ENCODE measurements at places on chromosomes 4 and X.

GRCh38 chr4:142386449-142386848 is 459.7 kb downstream of the INPP4B start:
- no peak for DNase-seq

GRCh38 chr4:43369036-43369594 is 476.6 kb downstream of the GRXCR1 start:
- DNase-seq: no peak

- DNase-seq: peak; percentile 0
Observed at GRCh38 chr4:155759372-155760252, 791 bp downstream of the GUCY1B1 start.

- DNase-seq: no peak
Observed at GRCh38 chr4:161538941-161539340, 624.9 kb downstream of the FSTL5 start.

GRCh38 chrX:69505772-69506616 is 1.9 kb downstream of the NALF2 start:
- no peak for DNase-seq

DNA sequence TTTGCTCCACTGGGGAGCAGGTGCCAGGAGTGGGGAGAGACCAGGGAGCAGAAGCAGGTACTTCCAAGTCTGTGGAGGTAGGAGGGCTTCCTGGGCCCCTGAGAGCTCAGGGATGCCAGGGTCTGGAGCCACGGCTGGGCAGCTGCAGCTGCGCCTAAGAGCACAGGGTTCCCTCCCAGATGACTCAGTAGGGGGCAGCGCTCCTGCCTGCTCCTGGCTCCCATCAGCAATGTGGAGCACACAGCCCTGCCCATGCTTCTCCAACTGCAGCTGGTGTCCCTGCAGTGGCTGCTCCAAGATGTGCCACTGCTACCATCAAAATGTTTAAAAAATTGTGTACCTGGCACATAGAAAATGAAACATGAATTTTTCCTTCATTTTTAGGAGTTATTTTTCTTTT is 1028.2 kb downstream of the PCDH7 start:
- no peak for DNase-seq

DNA sequence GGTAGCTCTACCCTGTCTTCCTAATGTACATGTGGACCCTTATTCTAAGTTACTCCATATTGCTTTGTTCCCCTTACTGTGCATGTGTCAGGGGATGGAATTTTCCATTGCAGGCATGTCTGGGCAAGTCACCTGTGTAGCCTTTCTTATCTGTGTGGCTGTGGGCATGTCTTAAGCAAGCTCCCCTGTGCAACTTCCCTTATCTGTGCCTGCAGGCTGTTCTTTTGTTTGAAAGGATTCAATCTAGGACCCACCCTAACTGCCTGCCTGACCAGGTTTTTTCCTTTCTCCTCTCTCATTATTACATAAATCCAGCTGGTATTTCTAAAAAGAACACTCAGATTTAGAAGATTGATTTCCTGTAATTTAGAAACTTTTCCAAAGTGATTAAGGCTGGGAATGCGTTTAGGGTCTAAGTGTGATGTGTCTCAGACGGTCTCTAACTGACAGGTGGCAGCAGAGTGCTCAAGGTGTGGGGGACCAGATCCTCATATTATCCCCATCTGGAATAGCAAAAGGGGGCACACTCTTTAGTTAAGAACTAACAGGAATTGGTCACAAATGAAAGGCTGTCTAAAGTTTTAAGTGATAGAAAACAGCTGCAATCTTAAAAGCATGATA is 198.9 kb upstream of the PPP1R2C start:
- DNase-seq: no peak

- DNase-seq: no peak
Observed at GRCh38 chr4:102076622-102077021, 268.7 kb downstream of the SLC39A8 start.

- DNase-seq: no peak
Observed at GRCh38 chr4:123652476-123652875, 255.9 kb downstream of the SPRY1 start.

- DNase-seq: no peak
Observed at GRCh38 chrX:110734894-110735541, 60.6 kb downstream of the CHRDL1 start.

GRCh38 chrX:102934624-102935023 is 2.4 kb upstream of the RAB40AL start:
- no peak for DNase-seq

DNA sequence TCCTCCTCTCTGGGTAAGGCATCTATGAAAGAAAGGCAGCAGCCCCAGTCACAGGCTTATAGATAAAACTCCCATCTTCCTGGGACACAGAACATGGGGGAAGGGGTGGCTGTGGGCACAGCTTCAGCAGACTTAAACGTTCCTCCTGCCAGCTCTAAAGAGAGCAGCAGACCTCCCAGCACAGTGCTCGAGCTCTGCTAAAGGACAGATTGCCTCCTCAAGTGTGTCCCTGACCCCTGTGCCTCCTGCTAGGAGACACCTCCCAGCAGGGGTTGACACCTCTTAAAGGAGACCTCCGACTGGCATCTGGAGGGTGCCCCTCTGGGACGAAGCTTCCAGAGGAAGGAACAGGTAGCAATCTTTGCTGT is 89.9 kb downstream of the EFHC2 start:
- DNase-seq: no peak

GRCh38 chrX:37995428-37995827 is 10.9 kb upstream of the SYTL5 start:
- no peak for DNase-seq

DNA sequence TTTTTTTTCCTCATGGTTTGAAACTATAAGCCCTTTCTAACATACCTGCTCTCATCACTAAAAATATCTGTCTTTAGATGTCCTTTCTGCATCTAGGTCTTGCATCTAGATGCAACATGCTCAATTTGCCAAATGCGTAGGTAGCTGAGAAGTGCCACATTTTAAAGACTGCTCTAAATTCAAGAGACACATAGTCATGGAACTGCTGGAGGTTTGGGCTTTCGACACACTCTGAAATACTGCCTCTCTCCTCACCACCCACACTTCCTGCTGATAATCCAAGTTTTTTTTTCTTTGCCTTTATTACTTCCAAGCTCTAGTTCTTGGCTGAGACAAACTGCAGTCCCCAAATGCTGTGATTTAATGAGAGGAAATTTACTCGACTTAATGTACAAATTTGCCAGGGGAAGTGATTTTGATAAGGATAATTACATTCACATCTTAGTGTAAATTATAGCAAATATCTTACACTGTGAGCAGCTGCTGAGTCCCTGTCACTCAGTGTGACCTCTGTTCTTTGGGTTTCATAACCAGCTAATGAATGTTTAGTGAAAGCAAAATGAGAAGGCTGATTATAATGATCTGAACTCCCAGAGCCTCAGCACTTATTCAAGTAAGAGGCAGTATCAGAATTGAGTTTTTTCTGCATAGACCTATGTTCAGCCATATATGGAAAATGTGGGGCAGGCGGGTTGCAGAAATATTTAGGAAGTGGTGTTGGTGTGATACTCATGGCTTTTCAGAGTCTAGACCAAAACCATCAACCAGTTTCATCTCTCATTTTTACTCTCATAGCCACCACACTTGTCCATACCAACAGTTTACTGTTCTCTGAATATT is 31.3 kb downstream of the DRD5 start:
- DNase-seq: no peak

DNA sequence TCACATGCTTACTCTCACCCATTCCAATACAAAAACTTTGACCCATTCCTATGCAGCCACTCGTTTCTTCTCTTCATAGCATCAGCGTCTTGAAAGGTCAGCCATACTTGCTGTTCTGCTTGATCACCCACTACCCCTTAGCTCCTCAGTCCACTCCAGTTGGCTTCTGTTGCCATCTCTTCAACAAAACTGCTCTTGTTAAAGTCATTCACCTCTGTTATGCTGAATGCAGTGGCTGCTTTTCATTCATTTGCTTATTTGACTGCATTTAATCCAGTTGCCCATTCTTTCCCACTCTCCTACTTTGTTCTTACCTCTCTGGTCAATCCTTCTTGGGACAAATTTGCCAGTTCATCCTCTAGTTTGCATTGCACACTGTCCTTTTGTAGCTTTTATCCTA is 24.9 kb downstream of the CEP135 start:
- no peak for DNase-seq

DNA sequence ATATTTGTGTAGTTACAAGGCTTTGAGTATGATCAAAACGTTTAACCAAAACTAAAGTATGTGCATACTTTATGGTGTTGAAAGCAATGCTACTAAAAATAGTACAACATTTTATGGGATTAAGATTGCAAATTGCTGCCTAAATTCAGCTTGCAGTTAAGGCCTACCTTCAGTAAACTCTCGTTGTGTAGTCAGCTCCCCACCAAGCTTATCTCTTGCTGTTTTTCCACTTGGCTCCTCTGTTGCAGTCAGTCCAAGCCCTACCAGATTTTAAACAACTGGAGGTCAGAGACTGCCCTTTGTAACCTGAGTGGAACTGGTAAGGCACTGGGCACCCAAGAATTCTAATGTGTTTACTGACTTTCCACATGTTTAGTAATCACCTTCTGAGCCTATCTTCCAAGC is 25.7 kb downstream of the AFF1 start:
- DNase-seq: no peak

Measured in stimulated activated CD4-positive, alpha-beta T cell treated with anti-CD3 and anti-CD28 coated beads, Interleukin-15, amount 100 ng/mL, for 1 hour (primary cell).